ENCODE measurements at places on chromosomes 6 and 20.

DNA sequence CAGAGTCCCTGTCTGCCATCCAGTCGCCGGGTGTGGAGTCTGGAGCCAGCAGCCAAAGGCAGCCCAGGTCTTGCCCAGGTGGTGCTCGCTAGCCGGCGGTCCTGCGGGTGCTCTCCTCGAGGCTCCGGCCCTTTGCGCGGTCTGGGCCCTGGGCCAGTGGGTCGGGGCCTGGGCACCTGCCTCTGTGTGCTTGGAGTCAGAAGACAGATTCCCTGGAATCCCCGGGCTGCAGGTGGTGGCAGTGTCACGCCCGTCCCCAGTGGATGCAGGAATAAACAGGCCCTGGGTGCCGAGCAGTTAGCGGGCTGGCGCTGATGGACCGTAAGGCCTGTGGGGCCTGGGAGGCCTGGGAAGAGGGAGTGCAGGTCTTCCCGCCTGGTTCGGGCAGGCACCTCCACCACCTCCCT lies 5.3 kb downstream of the SS18L1 start:
- DNase-seq: no peak

GRCh38 chr6:47352194-47352920 lies 42.7 kb upstream of the TNFRSF21 start:
- no peak for DNase-seq

GRCh38 chr6:40476673-40477072 lies 110.5 kb downstream of the LRFN2 start:
- no peak for DNase-seq

GRCh38 chr20:1900321-1900801 lies 5.2 kb downstream of the SIRPA start:
- DNase-seq: no peak

GRCh38 chr6:48110436-48111142 lies 408 bp downstream of the PTCHD4 start:
- DNase-seq: no peak

- no peak for DNase-seq
These were observed 44.5 kb downstream of the PRSS35 start for GRCh38 chr6:83556871-83557270.

- DNase-seq: no peak
These were observed 127.1 kb upstream of the MLIP start for GRCh38 chr6:53984163-53984562.

- no peak for DNase-seq
These were observed 531.9 kb upstream of the MAN1A1 start for GRCh38 chr6:119881416-119881815.

DNA sequence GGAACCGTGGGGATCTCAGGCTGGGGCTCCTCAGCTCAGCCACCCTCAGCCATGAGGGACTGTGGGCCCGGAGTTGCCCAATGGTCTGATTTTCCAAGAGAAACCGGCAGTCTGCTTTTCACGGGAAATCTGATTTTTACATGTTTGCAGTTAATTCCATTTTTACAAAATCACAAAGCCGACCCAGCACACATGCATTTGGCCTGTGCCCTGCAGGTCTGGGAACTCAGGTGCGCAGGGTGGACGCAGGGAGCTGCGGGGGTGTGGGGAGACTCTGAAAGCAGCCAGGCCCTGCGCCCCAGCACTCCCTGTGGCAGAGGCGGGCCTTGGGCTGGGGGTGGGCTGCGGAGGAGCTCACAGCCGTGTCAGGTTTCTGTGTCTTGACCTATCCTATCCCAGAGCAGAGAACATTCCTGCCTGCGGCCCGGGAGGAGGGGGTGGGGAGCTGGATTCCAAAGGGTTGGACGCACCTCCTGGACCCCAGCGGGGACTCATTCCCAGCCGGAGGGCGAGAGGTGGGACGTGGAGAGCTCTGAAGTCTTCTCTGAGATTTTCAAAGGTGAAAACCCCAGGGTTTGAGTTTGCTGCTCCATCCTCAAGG lies 60.6 kb downstream of the ADNP start:
- no peak for DNase-seq

- DNase-seq: no peak
These were observed 150.8 kb upstream of the TAB2 start for GRCh38 chr6:149166747-149167146.

GRCh38 chr6:43891072-43891870 lies 121.3 kb downstream of the VEGFA start:
- no peak for DNase-seq

DNA sequence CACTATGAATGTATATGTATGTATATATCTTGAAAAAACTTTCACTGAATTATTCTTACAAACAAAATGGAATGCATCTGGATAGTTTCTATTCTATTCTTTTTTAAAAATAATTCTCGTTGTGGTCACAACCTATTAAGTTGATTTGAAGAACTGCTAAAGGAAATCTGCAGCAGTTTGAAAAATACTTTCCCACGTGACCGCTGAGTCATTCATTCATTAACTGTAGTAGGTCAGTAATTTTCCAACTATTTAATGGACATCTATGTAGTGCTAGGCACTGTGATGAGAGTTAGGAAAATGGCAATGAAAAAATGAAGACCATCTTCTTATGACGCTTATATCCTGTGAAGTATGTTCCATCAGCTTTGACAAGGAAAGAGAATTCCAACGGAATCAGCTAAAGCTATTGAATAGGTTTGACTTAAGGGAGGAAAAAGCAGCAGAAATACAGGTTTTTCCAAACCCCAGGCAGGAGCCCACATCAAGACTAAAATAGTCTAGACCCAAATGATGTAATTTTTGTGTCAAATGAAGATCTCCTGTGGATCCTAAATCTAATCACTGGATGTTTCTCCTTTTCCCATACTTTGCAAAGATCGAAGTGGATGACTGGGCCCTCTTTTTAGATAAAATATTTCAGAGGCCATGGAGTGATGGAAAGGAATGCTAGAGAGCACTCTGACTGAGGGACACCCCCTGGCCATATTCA lies 4.1 kb upstream of the EFHC1 start:
- no peak for DNase-seq

GRCh38 chr6:119865466-119866350 lies 516.1 kb upstream of the MAN1A1 start:
- DNase-seq: no peak

DNA sequence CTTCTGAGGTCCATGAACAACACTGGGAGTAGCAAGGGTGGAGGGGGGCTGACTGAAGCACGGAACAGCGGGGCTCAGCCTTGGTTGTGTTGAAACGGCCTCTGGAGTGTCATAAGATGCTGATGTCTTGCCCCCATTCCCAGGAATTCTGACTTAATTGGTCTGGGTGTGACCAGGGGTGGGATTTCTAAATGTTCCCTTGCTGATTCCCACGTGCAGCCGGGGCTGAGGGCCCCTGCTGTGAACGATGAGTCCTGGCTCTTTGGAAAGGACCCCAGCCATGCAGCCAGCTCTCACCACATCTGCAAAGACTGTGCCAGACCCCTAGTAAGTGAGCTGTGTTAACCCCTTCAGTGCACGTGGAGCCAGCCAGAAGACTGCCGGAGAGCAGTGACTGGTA lies 28.6 kb upstream of the FAM50B start:
- no peak for DNase-seq

DNA sequence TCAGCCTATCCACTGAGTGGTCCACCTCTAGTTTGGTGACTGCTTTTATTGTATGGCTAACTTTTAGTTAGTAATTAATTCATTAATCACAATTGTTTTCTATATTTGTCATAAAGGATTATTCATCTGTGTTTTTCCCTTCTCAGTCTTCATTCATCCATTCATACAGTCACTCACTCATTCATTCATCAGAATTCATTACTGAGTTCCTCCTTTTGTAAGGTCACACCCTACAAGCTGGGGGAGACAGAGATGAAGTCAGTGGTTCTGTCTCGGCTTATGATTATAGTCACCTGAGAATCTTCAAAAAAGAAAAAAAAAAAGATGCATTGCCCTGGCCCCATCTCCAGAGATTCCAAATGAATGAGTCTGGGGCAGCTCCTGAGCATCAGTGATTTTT lies 257.1 kb downstream of the ADGB start:
- DNase-seq: no peak

DNA sequence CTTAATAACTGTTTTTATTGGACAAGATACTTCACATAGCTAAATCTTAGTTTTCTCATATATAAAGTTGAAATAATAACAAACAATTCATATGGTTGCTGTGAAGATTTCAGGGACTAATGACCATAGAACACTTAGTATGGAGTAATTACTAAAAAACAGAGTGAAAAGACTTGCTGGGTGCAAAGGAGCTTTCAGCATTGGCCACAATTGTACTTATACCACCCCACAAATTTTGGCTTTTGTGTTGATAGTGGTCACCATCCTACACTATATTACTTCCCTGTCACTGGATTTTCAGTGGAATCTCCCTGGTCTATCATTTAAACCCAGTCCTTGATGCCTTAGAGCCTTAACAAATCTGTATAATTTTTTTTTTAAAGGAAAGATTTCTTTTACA lies 398.6 kb upstream of the EPHA7 start:
- DNase-seq: no peak

DNA sequence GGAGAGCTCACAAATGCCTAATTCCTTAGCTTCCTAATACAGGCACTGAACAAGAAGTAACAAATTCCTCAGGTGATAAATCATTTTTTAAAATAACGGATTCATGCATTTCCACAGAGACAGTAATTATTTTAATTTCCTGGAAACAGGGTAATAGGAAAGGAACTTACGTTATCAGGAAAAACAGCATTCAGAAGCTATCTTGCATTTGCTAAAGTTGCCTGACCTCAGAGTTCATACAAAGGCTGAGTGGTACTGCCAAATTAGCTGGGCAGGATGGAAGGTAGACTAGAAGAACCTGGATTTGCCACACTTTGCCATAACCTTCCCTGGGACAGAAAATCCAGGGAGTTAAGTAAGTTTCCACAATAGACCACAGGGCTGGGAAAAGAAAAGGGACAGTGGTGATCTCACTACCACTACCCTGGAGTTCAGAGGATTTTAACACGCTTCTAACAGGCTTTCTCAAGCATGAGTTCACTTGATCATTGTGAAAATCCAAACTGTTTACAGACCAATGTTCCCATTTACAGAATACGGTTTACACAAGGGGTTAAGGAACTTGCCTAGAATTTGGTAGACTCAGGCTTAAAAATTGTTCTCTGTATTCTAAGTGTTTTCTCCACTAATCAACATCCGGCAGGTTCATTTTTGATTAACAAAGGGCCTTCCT lies 57.0 kb downstream of the KIF13A start:
- no peak for DNase-seq

- DNase-seq: no peak
These were observed 46.9 kb downstream of the TRAF3IP2 start for GRCh38 chr6:111558690-111559187.

DNA sequence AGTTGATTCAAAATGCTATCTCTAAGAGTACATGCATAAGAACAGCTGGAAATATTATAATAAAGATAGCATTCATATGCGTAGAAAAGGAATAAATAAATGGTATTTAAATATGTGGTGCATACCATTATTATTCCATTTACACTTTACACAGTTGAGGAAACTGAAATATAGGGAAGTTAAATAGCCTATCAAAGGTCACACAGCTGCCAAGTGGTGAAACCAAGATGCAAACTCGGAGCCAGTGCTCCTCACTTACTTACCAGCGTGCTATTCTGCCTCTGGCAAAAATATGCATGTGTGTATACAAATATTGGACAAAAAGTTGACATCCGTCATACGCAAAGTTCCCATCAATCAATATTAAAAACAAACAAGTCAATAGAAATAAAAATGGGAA lies 22.3 kb upstream of the ANKEF1 start:
- no peak for DNase-seq

DNA sequence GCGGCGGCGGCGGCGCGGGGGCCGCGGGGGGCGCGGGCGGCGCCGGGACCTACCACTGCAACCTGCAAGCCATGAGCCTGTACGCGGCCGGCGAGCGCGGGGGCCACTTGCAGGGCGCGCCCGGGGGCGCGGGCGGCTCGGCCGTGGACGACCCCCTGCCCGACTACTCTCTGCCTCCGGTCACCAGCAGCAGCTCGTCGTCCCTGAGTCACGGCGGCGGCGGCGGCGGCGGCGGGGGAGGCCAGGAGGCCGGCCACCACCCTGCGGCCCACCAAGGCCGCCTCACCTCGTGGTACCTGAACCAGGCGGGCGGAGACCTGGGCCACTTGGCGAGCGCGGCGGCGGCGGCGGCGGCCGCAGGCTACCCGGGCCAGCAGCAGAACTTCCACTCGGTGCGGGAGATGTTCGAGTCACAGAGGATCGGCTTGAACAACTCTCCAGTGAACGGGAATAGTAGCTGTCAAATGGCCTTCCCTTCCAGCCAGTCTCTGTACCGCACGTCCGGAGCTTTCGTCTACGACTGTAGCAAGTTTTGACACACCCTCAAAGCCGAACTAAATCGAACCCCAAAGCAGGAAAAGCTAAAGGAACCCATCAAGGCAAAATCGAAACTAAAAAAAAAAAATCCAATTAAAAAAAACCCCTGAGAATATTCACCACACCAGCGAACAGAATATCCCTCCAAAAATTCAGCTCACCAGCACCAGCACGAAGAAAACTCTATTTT lies 2.0 kb downstream of the FOXC1 start:
- DNase-seq: peak; percentile 36

DNA sequence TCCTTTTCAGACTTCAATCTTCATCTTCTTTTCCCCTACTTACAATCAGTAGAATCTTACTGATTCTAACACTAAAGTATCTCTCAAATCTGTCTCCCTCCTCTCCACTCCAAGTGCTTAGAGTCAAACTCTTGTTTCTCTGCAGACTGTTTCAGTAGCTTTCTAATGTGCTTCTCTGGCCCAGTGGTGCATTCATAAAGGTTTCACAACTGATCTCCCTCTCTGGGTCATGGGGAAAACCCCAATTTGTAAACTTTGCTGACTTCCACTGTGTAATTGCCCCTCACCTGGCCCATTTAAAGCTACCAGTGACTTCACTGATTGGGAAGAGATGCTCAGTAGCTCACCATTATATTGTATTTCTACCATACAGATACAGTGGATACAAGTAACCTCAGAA lies 183.6 kb downstream of the FAXC start:
- no peak for DNase-seq

DNA sequence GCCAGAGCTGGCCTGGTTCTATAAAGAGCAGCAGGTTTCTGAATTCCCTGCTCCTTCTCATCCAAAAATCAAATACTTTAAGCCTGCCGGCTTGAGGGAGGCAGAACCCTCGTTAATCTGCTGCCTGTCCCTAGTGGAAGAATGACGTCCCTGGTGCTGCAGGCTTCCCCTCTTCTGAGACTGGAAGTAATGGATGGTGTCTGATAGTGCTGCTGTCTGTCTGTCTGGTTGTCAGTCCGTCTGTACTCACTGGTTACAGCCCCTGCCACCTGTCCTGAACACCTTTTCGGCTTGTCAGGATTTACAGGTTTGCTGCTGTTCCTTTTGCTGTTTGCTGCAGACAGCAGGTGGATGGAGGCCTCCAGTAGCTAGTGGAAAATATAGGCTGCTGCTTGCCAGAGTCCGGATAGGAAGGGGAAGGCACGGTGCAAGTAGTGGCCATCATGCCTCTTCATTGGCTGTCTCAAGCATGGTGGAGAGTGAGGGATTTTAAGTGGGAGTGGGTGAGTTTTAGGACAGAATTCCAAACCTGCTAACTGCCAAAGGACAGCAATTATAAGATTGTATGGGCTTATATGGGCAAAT lies 2.5 kb downstream of the RIMS1 start:
- DNase-seq: no peak

- no peak for DNase-seq
These were observed 155.3 kb downstream of the JARID2 start for GRCh38 chr6:15401120-15401519.

GRCh38 chr6:129709196-129709768 lies 695 bp downstream of the ARHGAP18 start:
- no peak for DNase-seq

GRCh38 chr20:50191065-50191543 lies 474 bp downstream of the CEBPB start:
- peak; percentile 62 for DNase-seq

- DNase-seq: no peak
These were observed 82.1 kb downstream of the KCNB1 start for GRCh38 chr20:49400410-49400809.
